T-helper 17 cell (primary cell): ENCODE measurements at places on chromosomes 12 and 14. TPM values are rescaled to one million over a fixed set of nuclear protein-coding genes. Genes with fewer than 3 reads are reported as not detected.

Gene PTPRQ
- not detected for total RNA-seq

Gene SLC22A17
- 3.7 TPM for total RNA-seq

Gene ITGB7
- total RNA-seq: 367 TPM

Gene SLC5A8
- not detected for total RNA-seq

Gene CATSPERB
- total RNA-seq: 2.2 TPM

Gene NEMP1
- 12.2 TPM for total RNA-seq

Gene TAS2R9
- not detected for total RNA-seq

Gene FBLN5
- 6.6 TPM for total RNA-seq

Gene DERA
- 10.9 TPM for total RNA-seq

Gene ZDHHC22
- total RNA-seq: not detected

Gene AQP6
- total RNA-seq: not detected

Gene PLEKHG7
- 0.60 TPM for total RNA-seq

Gene SLC25A47
- not detected for total RNA-seq

Gene ATL1
- total RNA-seq: 1.6 TPM

Gene RESF1
- 164 TPM for total RNA-seq

Gene TMEM179
- total RNA-seq: not detected

Gene LRRC43
- not detected for total RNA-seq

Gene GYS2
- 0.15 TPM for total RNA-seq

Gene MDM1
- total RNA-seq: 16.3 TPM

Gene SALL2
- 2.1 TPM for total RNA-seq

Gene SLC2A14
- total RNA-seq: 6.4 TPM

Gene IL23A
- total RNA-seq: 44.9 TPM

Gene KRT74
- not detected for total RNA-seq

Gene STYK1
- total RNA-seq: not detected

Gene HOXC12
- total RNA-seq: not detected
